Activated CD8-positive, alpha-beta T cell treated with anti-CD3 and anti-CD28 coated beads for 36 hours (primary cell): ENCODE measurements at places on chromosomes 12 and 14.

GRCh38 chr14:27372771-27373170, 774.9 kb upstream of the NOVA1 start:
- no peak overlapping the region for H3K4me3 ChIP-seq
- DNase-seq: no peak
- no peaks in the 10 kb centered on the region for H3K27me3 ChIP-seq
- H3K27ac ChIP-seq: no peak overlapping the region
- no peaks in the 10 kb centered on the region for H3K4me1 ChIP-seq
- H3K36me3 ChIP-seq: no peaks in the 10 kb centered on the region

- no peaks in the 10 kb centered on the region for H3K36me3 ChIP-seq
- no peaks in the 10 kb centered on the region for H3K4me1 ChIP-seq
- H3K4me3 ChIP-seq: no peak overlapping the region
- no peak overlapping the region for H3K27ac ChIP-seq
These were observed 1486.2 kb upstream of the SEL1L start for GRCh38 chr14:83019744-83020414.

GRCh38 chr12:946212-946611, 3.3 kb downstream of the RAD52 start:
- no peak for DNase-seq
- H3K27ac ChIP-seq: peak overlapping the region; percentile 53
- no peaks in the 10 kb centered on the region for H3K27me3 ChIP-seq
- peaks cover 37% of the 10 kb centered on the region for H3K4me1 ChIP-seq
- H3K4me3 ChIP-seq: peak overlapping the region; percentile 18

- H3K27ac ChIP-seq: no peak overlapping the region
- no peak overlapping the region for H3K4me3 ChIP-seq
- no peaks in the 10 kb centered on the region for H3K27me3 ChIP-seq
- DNase-seq: no peak
These were observed 45.8 kb downstream of the CRADD start for GRCh38 chr12:93722835-93723567.
